ENCODE measurements at places on chromosomes 6 and 20.

DNA sequence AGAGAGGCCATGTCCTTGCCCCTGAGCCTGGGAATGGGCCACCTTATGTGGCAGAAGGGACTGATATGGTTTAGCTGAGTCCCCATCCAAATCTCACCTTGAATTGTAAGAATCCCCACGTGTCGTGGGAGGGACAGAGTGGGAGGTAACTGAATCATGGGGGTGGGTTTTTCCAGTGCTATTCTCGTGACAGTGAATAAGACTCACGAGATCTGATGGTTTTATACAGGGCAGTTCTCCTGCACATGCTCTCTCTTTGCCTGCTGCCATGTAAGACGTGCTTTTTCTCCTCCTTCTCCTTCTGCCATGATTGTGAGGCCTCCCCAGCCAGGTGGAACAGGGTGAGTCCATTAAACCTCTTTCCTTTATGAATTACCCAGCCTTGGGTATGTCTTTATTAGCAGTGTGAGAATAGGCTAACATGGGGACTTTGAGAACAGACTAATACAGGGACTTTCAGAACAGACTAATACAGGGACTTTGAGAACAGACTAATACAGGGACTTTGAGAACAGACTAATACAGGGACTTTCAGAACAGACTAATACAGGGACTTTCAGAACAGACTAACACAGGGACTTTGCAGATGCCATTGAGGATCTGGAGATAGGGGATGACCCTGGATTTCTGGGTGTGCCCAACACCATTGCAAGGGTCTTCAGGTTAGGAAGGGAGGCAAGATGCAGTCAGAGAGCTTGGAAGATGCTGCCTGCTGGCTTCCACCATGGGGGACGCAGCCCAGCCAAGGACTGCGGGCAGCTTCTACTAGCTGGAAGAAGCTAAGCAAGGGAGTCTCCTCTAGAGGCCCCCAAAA is 86.9 kb downstream of the RAMACL start:
- no peak for DNase-seq

GRCh38 chr6:155171109-155171746 is 92.6 kb upstream of the CLDN20 start:
- DNase-seq = peak; percentile 69

DNA sequence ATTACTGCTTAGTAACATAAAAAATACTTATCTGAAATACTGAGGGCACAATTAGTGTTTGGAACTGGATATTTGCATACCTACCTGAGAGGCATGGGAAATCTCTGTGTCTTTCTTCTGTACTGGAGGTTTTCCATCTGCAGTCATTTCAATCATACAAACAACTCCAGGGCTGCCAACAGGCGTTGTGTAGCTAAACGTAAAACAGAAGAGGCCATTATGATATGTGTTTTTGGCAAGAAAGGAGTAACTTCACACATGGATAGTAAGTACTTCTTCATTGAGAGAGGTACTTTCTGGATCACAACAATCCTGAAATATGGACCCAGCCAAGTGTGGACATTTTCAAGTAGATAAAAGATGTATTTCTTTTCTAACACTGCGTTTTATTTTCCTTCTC is 363.4 kb downstream of the PHF3 start:
- no peak for DNase-seq

DNA sequence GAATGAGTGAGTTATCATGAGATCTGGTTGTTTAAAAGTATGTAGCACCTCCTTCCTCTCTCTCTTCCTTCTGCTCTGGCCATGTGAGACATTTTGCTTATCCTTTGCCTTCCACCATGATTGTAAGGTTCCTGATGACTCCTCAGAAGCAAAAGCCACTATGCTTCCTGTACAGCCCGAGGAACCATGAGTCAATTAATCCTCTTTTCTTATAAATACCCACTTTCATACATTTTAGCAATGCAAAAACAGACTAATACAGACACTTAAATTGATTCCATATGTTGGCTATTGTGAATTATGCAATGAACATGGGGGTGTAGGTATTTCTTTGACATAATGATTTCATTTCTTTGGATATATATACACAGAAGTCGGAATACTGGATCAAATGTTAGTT is 792.8 kb upstream of the EYS start:
- DNase-seq = no peak

DNA sequence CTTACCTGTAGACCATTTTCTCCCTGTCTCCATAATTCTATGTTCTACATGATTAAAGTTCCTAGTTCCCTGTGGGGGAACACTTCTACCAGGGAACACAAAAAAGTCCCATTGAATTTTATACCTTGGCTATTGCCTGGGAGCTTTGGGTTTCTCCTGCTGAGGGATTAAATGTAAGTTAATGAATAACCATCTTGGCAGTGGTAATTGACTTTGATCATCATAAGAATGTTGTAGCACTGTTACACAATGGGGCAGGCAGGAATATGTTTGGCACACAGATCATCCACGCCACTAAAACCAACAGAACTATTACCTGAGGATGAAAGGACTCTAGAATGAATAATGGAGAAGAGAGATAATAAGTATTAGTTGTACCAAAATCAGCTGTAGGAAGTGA is 1106.2 kb upstream of the GJE1 start:
- no peak for DNase-seq

GRCh38 chr6:14922706-14923460 is 323.0 kb upstream of the JARID2 start:
- no peak for DNase-seq

GRCh38 chr6:134376785-134377184 is 58.9 kb upstream of the SGK1 start:
- no peak for DNase-seq

- peak; percentile 14 for DNase-seq
Measured at GRCh38 chr6:159151266-159151855, 17.8 kb upstream of the FNDC1 start.

DNA sequence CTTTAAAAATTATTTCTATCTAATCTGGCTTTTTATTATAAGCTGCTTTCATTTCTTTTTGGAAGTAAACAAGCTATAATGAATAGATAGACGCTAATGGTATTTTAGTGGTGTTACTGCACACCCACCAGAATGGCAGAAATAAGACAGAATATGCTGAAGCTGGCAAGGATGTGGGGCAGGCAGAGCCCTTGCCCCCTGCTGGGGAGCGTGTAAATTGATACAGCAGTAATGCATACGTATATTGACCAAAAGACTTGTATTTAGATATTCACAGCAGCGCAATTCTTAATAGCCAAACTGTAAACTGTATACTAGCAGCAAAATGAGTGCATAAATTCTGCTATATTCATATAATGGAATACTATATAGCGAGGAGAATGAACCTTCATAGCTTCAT is 35.3 kb downstream of the TMEM181 start:
- no peak for DNase-seq

- DNase-seq = no peak
Measured at GRCh38 chr20:37259031-37259430, 2.6 kb downstream of the GHRH start.
